ENCODE measurements at places on chromosomes 7 and 10. TPM values are rescaled to one million over a fixed set of nuclear protein-coding genes. Genes with fewer than 3 reads are reported as not detected.
A peak's percentile ranks its signal among the peaks of the same experiment; 100 is the strongest.

GRCh38 chr7:21656796-21657195, 114.0 kb downstream of the DNAH11 start:
- no peak for DNase-seq

DNA sequence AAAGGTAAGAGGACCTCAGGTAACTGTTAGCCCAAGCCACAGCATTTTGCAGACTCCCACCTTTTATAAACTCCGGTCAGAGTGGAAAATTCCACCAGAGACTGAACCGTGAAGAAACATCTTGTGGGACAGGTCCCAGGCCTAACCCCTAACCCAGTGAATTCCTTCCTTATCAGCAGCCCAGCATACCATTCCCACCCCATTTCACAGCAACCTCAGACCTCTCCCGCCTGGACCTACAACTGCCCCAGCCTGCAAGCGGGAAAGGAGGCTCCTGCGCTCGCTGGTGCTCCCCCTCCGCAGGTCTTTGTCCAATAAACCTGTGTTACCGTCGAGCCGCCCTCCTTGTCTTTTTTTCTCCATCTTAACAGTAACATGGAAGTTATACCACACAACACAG, 736.6 kb downstream of the MAGI2 start:
- DNase-seq = no peak

GRCh38 chr10:112278871-112279270, 4.3 kb upstream of the TECTB start:
- no peak for DNase-seq

DNA sequence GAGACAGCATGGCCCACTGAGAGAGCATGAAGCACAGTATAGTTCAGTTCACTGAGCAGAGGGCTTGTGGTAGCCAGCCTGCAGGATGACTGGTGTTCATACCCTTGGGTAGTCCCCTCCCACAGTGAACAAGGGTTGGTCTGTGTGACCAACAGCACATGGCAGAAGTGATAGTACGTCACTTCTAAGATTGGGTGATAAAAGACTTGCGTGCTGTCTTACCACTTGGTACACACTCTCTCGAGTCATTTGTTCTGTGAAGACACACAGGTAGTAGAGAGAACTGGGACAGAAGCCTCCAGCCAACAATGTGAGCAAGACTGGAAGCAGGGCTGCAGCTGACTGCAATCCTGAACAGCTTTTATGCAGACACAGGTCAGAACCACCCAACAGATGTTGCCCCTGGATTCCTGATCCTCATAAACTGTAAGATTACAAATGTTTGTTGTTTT, 14.6 kb downstream of the EPC1 start:
- DNase-seq = no peak

DNA sequence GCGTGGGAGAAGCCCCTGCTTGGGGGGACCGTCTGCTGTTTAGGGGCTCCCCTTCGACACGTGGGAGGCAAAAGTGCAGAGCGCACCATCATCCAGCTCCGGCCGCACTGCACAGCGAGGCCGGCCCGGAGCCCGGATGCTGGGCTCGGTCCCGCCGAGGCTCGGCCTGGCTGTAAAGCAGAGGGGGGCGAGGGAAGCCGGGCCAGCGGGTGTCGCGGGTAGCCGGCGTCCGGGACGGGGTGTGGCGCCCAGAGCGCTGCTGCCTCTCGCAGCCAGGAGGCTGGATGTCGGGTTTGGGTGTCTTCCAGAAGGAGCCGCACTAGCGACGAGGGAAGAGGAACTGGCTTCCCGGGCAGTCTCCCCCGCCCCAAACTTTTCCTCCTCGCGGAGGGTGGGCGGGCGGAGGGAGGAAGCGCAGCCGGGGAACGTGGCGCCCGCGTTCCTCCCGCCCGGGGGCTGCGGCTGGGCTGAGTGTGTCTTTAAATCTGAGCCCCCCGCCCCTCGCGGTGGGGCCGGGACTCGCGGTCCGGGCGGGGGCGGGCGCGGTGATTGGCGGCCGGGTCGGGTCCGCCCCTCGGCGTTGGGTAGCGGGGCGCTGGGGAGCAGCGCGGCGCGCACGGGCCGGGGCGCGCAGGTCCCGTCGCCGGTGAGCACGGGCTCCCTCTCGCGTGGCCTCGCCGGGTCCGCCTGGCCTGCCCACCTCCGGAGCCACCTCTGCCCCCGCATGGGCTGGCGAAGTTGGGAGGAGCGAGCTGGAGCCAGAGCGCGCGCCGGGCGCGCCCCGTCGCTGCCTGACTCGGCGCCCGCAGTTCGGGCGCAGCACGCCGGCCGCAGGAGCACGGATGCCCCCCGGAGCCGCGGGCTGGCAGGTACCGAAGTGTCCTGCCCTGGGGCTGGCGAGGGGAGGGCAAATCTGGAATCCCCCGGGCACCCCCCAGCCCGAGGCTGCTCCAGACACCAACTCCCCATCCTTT, at the start of gene PALD1:
Gene PALD1 (plus strand): TSS at position 577 of the 974 bp plus-strand sequence. CDS start 47,185 bp downstream, outside the sequence.
- DNase-seq = peak; percentile 53

FOXI2 gene
- not detected for total RNA-seq

GPR15LG gene
- total RNA-seq = 0.36 TPM

SLC29A4 gene
- 22.6 TPM for total RNA-seq

PON3 gene
- total RNA-seq = 0.36 TPM
